Fibroblast of the aortic adventitia (primary cell): ENCODE measurements at places on chromosomes 6 and 20. TPM values are rescaled to one million over a fixed set of nuclear protein-coding genes. Genes with fewer than 3 reads are reported as not detected.

DNA sequence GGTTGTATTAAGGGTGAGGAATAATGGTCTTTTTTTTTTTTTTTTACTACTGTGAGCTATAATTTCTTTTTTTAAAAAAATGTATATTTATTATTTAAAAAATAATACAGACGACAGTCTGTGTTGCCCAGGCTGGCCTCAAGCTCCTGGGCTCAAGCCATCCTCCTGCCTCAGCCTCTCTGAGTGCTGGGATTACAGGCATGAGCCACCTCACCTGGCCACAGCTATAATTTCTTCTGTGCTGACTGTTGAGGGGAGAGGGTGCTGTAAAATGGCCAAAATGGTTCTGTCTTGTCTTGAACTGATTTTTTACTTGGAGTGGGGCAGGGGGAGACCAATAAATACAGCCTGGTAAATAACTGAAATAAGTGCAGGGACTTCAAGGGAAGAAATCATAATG lies 3.6 kb downstream of the SRSF3 start:
- DNase-seq, result no peak

- DNase-seq, result no peak
Measured at GRCh38 chr6:109793021-109793420, 101.9 kb downstream of the FIG4 start.

DNA sequence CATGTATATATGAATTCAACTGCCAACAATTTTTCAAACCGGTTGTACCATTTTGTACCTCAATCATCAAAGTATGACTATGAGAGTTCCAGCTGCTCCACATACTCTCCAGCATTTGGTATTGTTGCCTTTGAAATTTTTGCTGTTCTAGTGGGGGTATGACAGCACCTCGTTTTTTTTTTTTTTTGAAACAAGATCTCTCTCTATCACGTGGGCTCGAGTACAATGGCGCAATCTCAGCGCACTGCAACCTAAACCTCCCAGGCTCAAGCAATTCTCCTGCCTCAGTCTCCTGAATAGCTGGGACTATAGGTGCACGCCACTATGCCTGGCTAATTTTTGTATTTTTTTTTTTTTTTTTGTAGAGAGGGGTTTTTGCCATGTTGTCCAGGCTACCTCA lies 144.7 kb upstream of the JARID2 start:
- no peak for DNase-seq

GRCh38 chr6:115067690-115068447 lies 725.0 kb upstream of the HS3ST5 start:
- DNase-seq, result no peak

Gene OPRL1
- 0.63 and 1.3 TPM in 2 replicates for total RNA-seq

GRCh38 chr6:130932921-130933320 lies 105.7 kb downstream of the SMLR1 start:
- DNase-seq, result no peak

Gene SYCP2L
- total RNA-seq, result under 0.01 TPM in 1 of 2 replicates, not detected in the other

DNA sequence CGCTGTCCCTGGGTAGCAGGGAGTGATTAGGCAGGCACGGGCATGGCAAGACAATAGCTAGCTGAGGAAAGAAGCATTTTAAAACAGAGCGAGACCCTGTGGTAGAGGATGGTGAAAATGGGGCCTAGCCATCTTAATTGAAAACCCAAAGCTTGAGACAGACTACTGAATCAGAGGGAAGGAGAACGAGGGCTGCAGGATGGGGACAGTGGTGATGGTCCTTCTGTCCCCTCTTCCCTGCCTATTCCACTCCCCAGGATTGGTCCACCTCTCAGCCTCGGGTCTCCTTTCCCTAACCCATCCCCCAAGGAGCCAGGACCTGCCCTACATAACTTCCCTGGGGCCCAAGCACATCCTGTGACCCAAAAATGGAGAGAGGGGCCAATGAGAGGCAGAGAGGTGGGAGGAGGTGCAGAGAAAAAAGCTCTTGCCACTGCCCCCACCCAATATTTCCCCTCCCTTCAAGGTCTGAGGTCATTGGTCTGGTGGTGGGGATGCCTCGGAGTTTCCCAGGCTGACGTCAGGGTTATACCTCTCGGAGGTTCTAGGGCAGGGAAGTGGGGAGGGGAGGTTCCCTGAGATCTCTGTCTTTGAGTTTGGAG lies 884 bp upstream of the CUTA start:
- no peak for DNase-seq

- DNase-seq, result no peak
Measured at GRCh38 chr6:17673543-17674254, 33.0 kb downstream of the NUP153 start.

Gene ZSCAN12
- total RNA-seq, result 6.5 and 11.0 TPM in 2 replicates
